ENCODE measurements at places on chromosomes 3 and 15.

GRCh38 chr3:196246612-196247308, 30.4 kb downstream of the SLC51A start:
- DNase-seq, result no peak

GRCh38 chr3:71376503-71376902, 207.0 kb downstream of the FOXP1 start:
- no peak for DNase-seq

GRCh38 chr15:41692049-41692448, 31.8 kb downstream of the MGA start:
- DNase-seq, result no peak

- DNase-seq, result no peak
Measured at GRCh38 chr3:49296781-49297411, 19.9 kb upstream of the C3orf62 start.

GRCh38 chr15:83108266-83109219, 1.1 kb downstream of the TM6SF1 start:
- DNase-seq, result no peak

DNA sequence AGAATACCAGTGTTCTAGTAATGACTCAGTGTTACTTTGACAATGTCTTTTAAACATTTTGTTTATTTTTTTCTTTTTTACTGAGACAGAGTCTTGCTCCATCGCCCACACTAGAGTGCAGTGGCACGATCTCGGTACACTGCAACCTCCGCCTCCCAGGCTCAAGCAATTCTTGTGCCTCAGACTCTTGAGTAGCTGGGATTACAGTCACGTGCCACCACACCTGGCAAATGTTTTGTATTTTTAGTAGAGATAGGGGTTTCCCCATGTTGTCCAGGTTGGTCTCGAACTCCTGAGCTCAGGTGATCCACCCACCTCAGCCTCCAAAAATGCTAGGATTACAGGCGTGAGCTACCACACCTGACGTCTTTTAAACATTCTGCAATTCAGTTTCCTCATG, 15.7 kb downstream of the AQR start:
- no peak for DNase-seq

- no peak for DNase-seq
Measured at GRCh38 chr15:32651229-32651837, 9.8 kb downstream of the SCG5 start.

DNA sequence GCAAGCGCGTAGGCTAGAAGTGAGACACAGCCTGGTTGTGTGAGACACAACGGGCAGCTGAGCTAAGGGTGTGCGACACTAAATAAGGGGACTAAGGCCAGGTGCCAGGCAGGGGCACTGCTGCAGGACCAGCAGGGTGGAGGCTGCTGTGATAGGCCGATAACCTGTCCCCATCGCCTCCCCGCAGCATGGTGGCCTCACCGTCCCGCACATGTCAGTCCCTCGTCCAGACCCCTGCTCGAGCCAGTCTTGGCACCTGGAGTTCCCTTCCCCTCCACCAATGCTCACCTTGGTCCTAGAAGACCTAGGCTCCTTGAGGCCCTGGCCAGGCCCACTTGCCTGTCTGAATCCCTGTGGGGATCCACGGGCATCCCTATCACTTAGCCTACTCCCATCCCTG, 96.1 kb downstream of the HMG20A start:
- no peak for DNase-seq

- no peak for DNase-seq
Measured at GRCh38 chr3:31882895-31883294, 98.2 kb downstream of the OSBPL10 start.

GRCh38 chr3:58639001-58639400, 27.6 kb downstream of the FAM3D start:
- DNase-seq, result no peak

GRCh38 chr15:59904450-59905135, 99.5 kb upstream of the FOXB1 start:
- DNase-seq, result no peak

DNA sequence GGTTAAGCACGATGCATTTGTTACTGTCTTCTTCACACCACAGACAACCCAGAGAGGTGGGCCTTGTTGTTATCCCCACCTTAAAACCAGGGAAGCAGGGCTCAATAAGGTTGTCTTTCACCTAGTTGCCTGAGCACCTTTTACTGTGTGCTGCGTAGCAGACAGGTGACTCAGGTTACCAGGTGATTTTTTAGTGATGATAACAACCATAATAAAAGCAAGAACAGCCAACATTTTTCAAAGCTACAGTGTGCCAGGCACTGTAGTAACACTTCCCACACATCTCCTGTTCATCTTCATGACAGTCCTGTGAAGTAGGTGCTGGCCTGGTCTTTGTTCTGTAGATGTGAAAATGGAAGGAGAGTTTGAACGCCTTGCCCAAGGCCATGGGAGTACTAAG, 132.2 kb downstream of the SLC25A26 start:
- no peak for DNase-seq

DNA sequence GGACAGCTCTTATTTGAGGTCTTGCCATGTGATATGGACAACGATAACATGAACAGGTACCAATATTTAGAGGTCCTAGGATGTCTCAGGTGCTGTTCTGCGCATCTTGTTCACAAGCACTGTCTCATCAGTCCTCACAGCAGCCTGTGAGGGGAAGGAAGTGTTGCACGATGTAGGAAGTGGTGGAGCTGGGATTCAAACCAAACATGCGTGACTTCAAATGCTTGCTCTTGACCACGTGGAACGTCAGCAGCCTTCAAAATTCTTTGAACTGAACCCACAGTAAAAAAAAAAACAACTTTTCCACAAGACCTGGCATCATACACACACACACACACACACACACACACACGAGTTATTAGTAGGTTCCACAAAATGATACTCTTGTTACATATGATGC, 153.4 kb upstream of the SMAD3 start:
- no peak for DNase-seq

DNA sequence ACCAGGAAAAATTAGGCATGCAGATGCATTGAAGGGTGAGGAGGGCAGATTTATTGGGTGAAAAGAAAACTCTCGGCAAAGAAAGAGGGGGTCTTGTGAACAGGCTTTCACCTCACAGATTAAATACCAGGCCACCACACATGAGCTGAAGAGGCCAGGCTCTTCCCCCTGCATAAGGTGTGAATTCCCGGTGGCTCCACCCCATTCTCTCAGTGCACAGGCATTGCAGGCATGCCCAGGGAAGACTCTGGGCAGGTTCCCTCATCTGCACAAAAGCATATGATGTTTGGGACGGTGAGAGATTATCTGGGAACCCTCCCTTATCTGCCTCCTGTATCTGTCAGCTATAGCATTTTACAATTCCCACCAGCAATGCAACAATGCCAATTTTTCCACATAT, 7.2 kb upstream of the SLC35G2 start:
- no peak for DNase-seq

Measured in chondrocyte (in vitro differentiated cells).